ENCODE measurements at places on chromosomes 3 and 15.

GRCh38 chr3:71876135-71877105, 91.5 kb upstream of the PROK2 start:
- no peak for DNase-seq

GRCh38 chr3:93906245-93906644, 67.5 kb downstream of the PROS1 start:
- no peak for DNase-seq

GRCh38 chr15:52261498-52262242, 33.9 kb downstream of the MYO5C start:
- no peak for DNase-seq

- DNase-seq = no peak
These were observed 95.2 kb upstream of the UBE2E1 start for GRCh38 chr3:23710555-23710954.

DNA sequence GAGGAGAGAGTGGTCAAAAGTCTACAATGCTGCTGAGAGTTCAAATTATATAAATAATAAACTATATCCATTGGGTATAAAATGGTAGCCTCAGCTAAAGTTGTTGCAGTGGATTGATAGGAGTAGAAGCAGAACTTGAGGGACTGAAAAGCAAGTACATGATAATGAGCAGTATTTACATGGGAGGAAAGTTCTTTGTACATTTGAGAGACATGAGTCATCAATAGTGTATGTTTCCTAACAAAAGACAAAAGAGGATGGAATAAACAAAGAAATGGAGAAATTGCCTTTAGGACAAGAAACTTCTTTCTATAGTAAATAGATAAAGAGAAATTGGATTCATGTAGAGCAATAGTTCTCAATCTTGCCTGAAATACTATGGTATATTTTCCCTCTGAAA, 110.0 kb upstream of the PLSCR5 start:
- no peak for DNase-seq

- DNase-seq = no peak
These were observed 51.4 kb downstream of the NCEH1 start for GRCh38 chr3:172659246-172660002.

DNA sequence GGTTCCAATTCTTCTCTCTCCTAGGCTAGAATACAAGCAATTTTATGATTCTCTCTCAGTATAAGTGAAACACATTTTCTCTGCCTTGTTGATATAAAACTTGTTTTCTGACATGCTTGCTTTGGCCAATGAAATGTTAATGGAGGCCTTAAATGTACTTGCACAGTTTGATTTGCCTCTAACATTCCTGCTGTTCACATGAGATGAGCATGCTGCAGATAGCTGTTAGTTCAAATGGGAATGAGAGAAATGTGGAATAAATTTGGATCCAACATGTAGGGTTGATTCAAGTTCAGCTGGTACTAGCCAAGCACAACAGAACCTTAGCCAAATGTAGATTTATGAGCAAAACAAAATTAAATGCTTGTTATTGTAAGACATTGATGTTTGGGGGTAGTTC, 32.6 kb upstream of the FHIT start:
- DNase-seq = no peak
